Neural cell (in vitro differentiated cells): ENCODE measurements at places on chromosomes 3 and 15. TPM values are rescaled to one million over a fixed set of nuclear protein-coding genes. Genes with fewer than 3 reads are reported as not detected.

The BMF gene
- polyA plus RNA-seq = 5.7 and 5.8 TPM in 2 replicates

The ADAMTS17 gene
- polyA plus RNA-seq = 0.04 TPM in 1 of 2 replicates, not detected in the other

The CFAP91 gene
- polyA plus RNA-seq = 12.5 and 14.2 TPM in 2 replicates

The GOLGA8R gene
- 0.06 TPM in 1 of 2 replicates, not detected in the other for polyA plus RNA-seq

The XCR1 gene
- not detected in 2 replicates for polyA plus RNA-seq

The GABRA5 gene
- 25.3 and 31.3 TPM in 2 replicates for polyA plus RNA-seq

The MSL2 gene
- 12.8 and 14.9 TPM in 2 replicates for polyA plus RNA-seq

The UPK1B gene
- polyA plus RNA-seq = not detected in 2 replicates

The TMEM207 gene
- 0.27 TPM in 1 of 2 replicates, not detected in the other for polyA plus RNA-seq

The PAQR5 gene
- polyA plus RNA-seq = not detected in 2 replicates

The RASSF1 gene
- polyA plus RNA-seq = 51.4 and 54.0 TPM in 2 replicates

The C3orf85 gene
- polyA plus RNA-seq = not detected in 2 replicates

The PTPRG gene
- polyA plus RNA-seq = 31.3 and 33.1 TPM in 2 replicates

The TPRG1 gene
- 0.17 and 1.6 TPM in 2 replicates for polyA plus RNA-seq

The MESP2 gene
- not detected in 2 replicates for polyA plus RNA-seq

The PRR20G gene
- polyA plus RNA-seq = not detected in 2 replicates

The HYPK gene
- 4.4 and 5.0 TPM in 2 replicates for polyA plus RNA-seq

The GPR15 gene
- not detected in 2 replicates for polyA plus RNA-seq

The NR1I2 gene
- polyA plus RNA-seq = 0.53 and 0.72 TPM in 2 replicates
